ENCODE measurements at places on chromosomes 4 and X.

DNA sequence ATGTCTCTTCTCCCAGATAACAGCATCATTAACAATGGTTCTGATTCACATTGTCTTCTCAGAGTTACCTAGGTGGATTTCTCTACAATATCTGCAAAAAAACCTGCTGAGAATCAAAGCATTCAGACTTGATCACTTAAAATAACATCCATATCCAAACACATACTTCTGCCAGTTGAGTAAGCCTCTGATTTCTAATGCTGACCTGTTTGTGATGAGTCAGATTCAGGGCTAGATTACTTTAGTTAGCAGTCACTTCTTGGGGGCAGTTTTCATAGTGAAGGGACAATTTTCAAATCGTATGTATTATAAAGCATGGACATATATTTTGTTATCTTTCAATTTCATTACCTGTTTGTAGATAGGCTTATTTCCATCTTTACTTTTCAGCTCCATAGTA lies 35.5 kb downstream of the CCNI start:
- no peak for DNase-seq

GRCh38 chr4:79922011-79922410 lies 151.0 kb downstream of the ANTXR2 start:
- DNase-seq, result no peak

- no peak for DNase-seq
Measured at GRCh38 chrX:31580726-31581125, 508.9 kb upstream of the FTHL17 start.

DNA sequence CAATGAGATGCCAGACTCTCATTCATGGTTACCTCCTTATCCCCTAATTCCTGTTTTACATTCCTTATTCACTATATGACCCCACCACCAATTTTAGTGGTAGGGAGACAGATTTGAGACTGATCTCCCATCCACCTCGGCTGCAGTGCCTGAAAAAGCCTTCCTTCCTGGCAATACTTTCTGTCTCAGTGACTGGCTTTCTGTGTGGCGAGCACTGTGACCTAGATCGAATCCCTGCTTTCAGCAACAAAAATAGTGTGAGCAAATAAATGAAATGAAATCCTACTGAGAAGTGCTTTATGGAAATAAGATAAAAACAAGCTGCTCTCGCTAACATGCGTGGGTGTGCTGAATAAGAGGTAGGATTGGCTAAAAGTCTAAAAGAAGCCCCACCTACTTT lies 165.3 kb downstream of the GPM6A start:
- DNase-seq, result no peak
